ENCODE measurements at places on chromosomes 5 and 9.

GRCh38 chr5:17907094-17907493, 272.8 kb downstream of the TAF11L14 start:
- no peak for DNase-seq

GRCh38 chr9:99103901-99104458, 933 bp upstream of the TGFBR1 start:
- peak; percentile 11 for DNase-seq

DNA sequence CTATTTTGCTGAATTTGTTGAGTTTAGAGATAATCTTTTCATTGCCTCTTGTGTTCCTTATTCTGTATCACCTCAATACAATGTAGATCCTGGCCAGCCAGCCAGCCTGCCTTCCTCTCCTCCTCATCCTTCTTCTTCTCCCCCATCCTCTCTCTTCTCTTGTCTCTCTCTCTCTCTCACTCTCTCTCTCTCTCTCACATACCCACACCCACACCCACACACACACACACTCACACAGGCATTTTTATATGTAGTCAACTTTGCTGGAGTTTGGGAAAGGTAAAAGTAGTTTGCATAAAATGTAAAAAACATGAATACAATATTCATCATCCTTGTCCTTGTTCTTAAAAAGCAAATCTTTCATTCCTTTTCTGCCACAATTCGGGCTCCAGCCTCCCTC, 60.5 kb downstream of the ZFAND5 start:
- DNase-seq, result no peak

DNA sequence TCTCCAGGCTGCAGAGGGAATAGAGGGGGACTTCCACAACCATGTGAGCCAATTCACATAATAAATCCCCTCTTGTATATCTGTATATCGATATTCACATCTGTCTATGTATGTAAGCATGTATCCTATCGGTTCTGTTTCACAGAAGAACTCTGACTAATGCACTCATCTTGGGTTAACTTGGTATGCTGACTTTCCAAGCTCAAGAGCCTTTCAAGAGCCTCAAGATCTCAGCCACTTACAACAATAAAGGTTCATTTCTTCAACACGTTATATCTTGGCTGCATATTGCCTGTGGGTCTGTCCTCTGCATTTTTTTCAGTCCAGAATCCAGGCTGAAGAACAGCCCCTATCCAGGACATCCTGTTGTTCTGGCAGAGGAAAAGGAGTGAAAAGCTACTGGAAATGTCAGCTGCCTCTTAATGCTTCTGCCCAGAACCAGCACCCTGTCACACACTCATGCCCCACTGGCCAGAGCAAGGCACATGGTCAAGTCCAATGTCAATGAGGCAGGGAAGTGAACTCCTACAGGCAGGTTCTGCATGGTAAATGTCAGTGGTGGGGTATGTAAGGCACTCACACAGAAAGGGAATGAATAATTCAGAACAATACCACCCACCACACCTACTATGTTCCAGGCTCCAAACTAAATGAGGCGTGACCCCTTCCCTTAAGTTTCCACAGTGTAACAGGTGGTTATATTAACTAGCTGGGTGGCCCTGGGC, 91.6 kb upstream of the ICE1 start:
- no peak for DNase-seq

- no peak for DNase-seq
These were observed 52.8 kb downstream of the GRIA1 start for GRCh38 chr5:153543288-153543687.

- DNase-seq, result no peak
These were observed 44.2 kb downstream of the PDE6A start for GRCh38 chr5:149900390-149900789.

- no peak for DNase-seq
These were observed 26.6 kb downstream of the MYO10 start for GRCh38 chr5:16909464-16909863.

GRCh38 chr5:134656690-134657089, 8.1 kb downstream of the SEC24A start:
- no peak for DNase-seq

GRCh38 chr9:86434039-86434726, 80.0 kb upstream of the TUT7 start:
- DNase-seq, result no peak

GRCh38 chr9:32574858-32575257, 1.9 kb upstream of the NDUFB6 start:
- DNase-seq, result no peak

DNA sequence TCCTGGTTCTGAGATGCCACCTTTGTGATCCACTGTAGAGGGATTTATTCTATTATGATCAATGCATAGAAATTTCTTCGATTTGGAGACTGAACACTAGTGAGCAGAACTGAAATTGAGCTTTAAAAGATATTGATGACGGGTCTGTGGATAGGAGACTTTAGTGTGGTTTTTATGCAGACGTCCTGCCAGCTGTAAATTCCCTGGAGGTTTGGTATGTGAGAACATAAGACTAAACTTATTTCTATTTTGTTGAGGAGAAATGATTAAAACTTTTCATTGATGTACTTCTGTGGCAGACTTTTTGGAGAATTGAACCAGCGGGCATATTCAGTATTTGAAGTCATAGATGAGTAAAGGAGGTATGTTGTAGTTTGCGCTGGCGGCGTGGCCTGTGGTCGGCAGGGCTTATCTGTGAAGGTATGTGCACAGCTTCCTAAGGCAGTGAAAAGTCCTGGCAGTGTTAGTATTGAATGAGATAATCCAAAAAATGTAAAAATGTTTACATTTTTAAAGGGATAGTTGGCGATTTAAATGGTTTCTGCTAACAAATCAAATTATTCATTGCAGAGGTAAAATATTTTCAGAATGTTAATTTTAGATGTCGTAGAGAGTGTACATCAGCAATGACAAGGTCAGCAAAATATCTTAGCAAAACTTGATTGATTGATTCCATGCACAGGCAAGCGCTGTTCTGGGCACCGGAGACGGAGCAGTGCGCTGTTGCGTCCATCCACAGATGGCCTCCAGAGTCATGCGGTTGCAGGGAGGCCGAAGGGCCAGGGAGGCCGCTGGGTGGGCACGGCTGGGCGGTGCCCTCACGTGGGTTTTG, 20.4 kb downstream of the TENT4A start:
- no peak for DNase-seq

DNA sequence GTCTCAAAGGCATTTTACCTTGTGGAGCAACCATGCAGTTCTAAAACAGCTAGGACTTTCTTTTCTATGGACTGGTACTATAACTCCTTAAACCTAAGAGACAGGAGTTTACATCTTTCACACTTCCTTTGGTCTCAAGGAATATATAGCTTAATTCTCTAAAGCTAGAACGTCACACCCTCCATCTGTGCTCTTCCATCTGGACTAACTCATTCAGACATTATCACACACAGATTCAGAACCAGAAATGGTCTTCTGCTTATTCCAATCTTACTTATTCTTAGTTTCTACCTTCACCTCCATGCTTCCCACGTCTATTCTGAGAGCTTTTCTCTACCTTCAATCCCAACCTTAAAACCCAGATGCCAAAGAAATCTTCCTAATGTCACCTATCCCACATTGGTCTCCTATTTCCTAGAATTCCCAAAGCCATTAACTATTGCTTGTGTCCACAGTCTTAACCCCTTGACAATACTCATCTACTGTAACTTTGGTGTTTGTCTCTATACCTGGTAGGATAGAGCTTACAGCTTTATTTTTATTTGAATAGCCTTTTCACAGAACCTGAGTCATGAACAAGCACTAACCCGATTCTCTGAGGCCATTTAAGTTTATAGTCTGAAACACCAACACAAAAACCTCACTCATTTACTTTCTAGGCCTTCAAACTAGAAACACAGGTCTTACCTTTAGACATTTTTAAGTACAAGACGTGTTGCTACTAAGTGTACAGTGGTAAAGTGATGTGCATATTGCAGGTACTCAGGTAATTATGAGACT, 22.8 kb downstream of the CSNK1A1 start:
- no peak for DNase-seq

DNA sequence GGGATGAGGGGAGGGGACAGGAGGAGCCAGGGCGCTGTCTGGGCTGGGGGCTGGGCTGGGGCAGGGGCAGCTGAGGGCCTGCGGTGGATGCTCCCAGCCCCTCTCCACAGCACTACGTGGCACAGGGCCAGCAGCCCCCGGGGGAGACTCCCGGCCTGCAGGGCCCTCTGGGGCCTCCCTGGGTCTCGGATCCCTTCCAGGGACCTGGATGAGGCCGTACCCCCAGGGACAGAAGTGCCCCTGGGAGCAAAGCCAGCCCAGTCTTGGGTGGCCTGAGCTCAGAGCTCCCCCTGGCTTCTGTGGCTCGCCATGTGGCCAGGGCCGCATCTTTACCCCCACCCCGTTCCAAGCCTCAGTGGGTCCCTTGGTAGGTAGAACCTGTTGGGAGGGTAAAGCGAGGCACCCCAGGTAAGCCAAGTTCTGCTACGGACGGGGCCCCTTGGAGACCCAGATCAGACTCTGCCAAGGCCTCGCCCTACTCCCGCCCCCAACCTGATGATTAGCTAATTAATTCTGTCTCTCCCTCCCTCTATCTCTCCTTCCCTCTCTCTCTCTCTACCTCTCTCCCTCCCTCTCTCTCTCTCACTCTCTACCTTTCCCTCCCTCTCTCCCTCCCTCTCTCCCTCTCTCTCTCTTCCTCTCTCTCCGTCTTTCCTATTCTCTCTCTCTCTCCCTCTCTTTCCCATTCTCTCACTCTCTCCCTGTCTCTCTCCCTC, 24.3 kb downstream of the KCNT1 start:
- no peak for DNase-seq

- no peak for DNase-seq
These were observed 66.1 kb downstream of the AK8 start for GRCh38 chr9:132811985-132812384.

- DNase-seq, result no peak
These were observed 37.5 kb downstream of the PSMB7 start for GRCh38 chr9:124377551-124378406.

DNA sequence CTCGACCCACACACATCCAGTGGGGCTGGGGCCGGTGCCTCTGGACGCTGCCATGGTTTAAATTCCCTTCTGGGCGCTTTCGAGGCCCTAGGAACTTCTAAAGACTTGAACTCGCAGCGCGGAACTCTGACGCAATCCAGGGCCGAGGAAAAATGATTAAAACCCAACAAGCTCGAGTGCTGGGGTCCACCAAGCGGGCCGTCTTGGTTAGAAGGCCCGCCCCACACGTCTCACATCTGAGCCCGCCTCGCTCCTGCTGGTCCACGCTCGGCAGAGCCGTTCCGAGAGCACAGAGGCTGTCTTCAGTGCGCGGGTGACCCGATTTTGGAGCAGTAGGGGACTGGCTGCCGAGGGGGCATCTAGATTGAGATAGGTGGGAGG, 1.5 kb downstream of the CRHBP start:
- no peak for DNase-seq

GRCh38 chr9:12702160-12702758, 9.1 kb downstream of the TYRP1 start:
- no peak for DNase-seq

- no peak for DNase-seq
These were observed 9.8 kb downstream of the CKMT2 start for GRCh38 chr5:81242906-81243436.

GRCh38 chr9:110028676-110029075, 179.3 kb downstream of the C9orf152 start:
- DNase-seq, result no peak

DNA sequence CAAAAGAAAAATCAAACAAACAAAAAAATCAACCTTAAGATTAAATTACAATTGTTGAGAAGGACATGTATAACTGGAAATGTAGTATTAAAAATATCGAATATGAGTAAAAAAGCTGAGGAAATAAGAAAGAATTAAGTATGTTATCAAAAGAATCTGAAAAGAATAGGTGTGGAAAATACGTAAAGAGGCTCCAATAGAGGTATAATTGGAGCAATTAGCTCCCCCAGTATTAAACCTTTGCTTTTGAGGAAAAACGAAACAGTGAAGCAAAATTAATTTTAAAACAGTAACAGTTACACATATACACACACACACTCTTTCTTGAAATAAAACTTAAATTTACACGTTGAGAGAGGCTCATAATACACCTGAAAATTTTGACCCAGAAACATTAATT, 578.7 kb upstream of the ADAMTS16 start:
- DNase-seq, result no peak

DNA sequence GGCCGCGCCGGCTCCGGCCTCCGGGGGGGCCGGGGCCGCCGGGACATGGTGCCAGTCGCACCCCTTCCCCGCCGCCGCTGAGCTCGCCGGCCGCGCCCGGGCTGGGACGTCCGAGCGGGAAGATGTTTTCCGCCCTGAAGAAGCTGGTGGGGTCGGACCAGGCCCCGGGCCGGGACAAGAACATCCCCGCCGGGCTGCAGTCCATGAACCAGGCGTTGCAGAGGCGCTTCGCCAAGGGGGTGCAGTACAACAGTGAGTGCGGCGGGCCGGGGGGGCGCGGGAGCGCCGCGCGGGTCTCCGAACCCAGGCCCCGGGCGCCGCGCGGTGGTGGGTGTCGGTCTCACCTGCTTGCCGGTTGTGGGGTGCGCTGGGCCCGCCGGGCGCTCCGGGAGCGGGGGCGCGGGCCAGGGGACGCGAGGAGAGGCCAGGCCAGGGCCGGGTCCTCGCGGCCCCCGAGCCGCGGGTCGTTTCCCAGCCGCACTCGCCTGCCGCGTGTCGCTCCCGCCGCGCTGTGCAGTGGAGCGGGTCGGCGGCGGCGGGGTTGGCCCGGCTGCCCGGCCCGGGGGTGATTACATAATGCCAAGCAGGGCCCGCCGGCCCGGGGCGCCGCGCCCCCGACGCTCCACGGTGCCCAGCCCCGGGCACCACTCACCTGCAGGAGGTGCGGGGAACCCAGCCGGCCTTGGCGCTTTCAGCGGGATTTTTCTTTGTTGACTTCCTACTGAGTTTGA, 492 bp downstream of the RABL6 start:
- DNase-seq, result peak; percentile 67

DNA sequence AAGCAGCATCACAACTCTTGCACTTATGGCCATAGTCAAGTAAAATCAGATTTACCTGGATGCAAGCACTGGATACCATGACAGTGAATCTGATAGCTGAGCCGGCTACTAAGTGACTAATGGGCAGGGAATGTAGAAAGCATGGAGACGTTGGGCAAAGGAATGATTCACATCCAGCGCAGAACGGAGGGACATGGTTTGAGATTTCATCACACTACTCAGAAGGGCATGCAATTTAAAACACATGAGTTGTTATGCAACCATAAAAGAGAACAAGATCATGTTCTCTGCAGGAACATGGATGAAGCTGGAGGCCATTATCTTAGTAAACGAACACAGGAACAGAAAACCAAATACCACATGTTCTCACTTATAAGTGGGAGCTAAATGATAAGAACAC, 169.1 kb upstream of the PIK3R1 start:
- DNase-seq, result no peak

- DNase-seq, result no peak
These were observed 12.6 kb upstream of the IL12B start for GRCh38 chr5:159342840-159343239.

- no peak for DNase-seq
These were observed 87.1 kb downstream of the ANXA2R start for GRCh38 chr5:42953041-42953440.

- DNase-seq, result no peak
These were observed 317.6 kb upstream of the TRPC7 start for GRCh38 chr5:136682986-136683385.

GRCh38 chr9:125296843-125297372, 35.3 kb downstream of the GAPVD1 start:
- DNase-seq, result no peak

GRCh38 chr9:101578378-101578777, 16.4 kb downstream of the PPP3R2 start:
- DNase-seq, result no peak
